Type B pancreatic cell (in vitro differentiated cells): ENCODE measurements at places on chromosomes 11 and 22. TPM values are rescaled to one million over a fixed set of nuclear protein-coding genes. Genes with fewer than 3 reads are reported as not detected.

DNA sequence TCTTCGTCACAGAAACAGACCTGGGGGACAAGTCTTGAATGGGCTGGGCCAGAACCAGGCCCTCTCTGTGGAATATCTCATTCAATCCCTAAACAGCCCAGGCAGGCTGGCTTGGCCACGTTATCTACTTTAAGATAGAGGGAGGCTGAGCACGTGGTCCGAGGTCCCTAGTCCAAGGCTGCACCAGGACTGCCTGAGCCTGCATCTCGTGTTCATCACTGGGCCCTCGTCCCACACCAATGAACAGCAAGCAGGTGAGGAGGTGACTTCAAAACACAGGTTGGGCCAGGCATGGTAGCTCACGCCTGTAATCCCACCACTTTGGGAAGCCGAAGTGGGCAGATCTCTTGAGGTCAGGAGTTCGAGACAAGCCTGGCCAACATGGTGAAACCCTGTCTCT lies 20.3 kb upstream of the FGF3 start:
- DNase-seq, result no peak
- H3K4me1 ChIP-seq, result no peaks in the 10 kb centered on the region
- peaks cover 18% of the 10 kb centered on the region for H3K27me3 ChIP-seq
- no peak overlapping the region for H3K4me3 ChIP-seq

GRCh38 chr11:46380340-46381047 lies 975 bp upstream of the MDK start:
- H3K4me3 ChIP-seq, result peak overlapping the region; percentile 85
- peak; percentile 86 for DNase-seq
- peaks cover 3% of the 10 kb centered on the region for H3K4me1 ChIP-seq
- H3K36me3 ChIP-seq, result peaks cover 5% of the 10 kb centered on the region
- peak overlapping the region; percentile 88 for H3K27ac ChIP-seq

Gene MRGPRE
- total RNA-seq, result not detected in 2 replicates

DNA sequence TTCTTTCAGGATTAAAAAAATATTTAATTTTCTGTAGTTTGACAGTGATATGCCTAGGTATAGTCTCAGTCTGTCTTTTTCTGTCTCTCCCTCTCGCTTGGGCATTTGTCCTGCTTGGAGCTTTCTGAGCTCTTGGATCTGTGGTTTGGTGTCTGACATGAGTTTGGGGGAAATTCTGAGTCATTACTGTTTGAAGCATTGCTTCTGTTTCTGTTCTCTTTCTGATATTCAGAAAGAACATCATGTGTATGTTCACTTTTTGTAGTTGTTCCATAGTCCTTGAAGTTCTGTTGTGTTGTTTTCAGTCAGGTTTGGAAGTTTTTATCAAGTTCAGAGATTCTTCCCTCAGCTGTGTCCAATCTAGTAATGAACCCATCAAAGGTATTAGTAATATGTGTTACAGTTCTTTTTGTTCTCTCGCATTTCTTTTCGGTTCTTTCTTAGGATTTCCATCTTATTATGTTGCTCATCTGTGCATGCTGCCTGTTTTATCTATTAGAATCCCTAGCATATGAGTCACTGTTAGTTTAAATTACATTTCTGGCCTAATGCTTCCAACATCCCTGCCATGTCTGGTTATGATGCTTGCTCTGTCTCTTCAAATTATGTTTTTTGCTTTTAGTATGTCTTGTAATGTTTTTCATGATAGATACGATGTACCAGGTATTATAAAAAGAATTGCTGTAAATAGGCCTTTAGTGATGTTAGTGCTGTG lies 48.4 kb downstream of the DDX10 start:
- H3K36me3 ChIP-seq, result peaks cover 58% of the 10 kb centered on the region
- DNase-seq, result no peak
- no peak overlapping the region for H3K27ac ChIP-seq

Gene KLHL35
- 0.67 and 1.6 TPM in 2 replicates for total RNA-seq

GRCh38 chr11:79314906-79315689 lies 125.7 kb downstream of the TENM4 start:
- H3K27ac ChIP-seq, result no peak overlapping the region
- peaks cover 29% of the 10 kb centered on the region for H3K4me1 ChIP-seq
- H3K4me3 ChIP-seq, result no peak overlapping the region
- H3K27me3 ChIP-seq, result no peaks in the 10 kb centered on the region
- DNase-seq, result no peak
- peaks cover 4% of the 10 kb centered on the region for H3K36me3 ChIP-seq

Gene TCN2
- 9.0 and 14.5 TPM in 2 replicates for total RNA-seq

Gene STK33
- 2.8 and 20.3 TPM in 2 replicates for total RNA-seq

Gene SYT9
- 1.6 and 2.1 TPM in 2 replicates for total RNA-seq

Gene P2RY2
- 12.1 and 25.3 TPM in 2 replicates for total RNA-seq

DNA sequence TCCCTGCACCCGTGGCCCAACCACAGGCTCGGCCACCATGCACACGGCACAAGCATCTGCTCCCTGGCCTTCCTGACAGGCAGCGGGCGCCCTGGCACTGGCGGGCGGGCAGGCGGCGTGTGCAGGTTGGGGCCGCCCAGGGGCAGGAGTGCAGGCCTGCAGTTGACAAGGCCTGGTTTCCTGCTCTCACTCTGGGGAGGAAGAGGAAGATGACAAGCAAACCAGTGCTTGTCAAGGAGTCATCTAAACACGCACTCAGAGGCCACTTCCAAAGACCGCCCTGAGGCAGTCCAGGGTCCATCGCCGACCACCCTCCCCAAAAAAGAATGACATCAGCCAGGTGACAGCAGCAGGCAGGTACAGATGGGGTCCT lies 65.3 kb upstream of the LINC01488 start:
- DNase-seq, result no peak
- no peak overlapping the region for H3K27ac ChIP-seq
- H3K36me3 ChIP-seq, result no peaks in the 10 kb centered on the region
- no peaks in the 10 kb centered on the region for H3K27me3 ChIP-seq

- peaks cover 37% of the 10 kb centered on the region for H3K27me3 ChIP-seq
- no peak overlapping the region for H3K4me3 ChIP-seq
- peaks cover 27% of the 10 kb centered on the region for H3K4me1 ChIP-seq
- DNase-seq, result no peak
- H3K36me3 ChIP-seq, result no peaks in the 10 kb centered on the region
Measured at GRCh38 chr22:27134315-27134701, 476.9 kb downstream of the MIAT start.

GRCh38 chr11:10303558-10304363 lies 1.1 kb upstream of the ADM start:
- H3K4me3 ChIP-seq, result peak overlapping the region; percentile 98
- peaks cover 10% of the 10 kb centered on the region for H3K36me3 ChIP-seq
- H3K4me1 ChIP-seq, result peaks cover 19% of the 10 kb centered on the region
- H3K27ac ChIP-seq, result peak overlapping the region; percentile 98

DNA sequence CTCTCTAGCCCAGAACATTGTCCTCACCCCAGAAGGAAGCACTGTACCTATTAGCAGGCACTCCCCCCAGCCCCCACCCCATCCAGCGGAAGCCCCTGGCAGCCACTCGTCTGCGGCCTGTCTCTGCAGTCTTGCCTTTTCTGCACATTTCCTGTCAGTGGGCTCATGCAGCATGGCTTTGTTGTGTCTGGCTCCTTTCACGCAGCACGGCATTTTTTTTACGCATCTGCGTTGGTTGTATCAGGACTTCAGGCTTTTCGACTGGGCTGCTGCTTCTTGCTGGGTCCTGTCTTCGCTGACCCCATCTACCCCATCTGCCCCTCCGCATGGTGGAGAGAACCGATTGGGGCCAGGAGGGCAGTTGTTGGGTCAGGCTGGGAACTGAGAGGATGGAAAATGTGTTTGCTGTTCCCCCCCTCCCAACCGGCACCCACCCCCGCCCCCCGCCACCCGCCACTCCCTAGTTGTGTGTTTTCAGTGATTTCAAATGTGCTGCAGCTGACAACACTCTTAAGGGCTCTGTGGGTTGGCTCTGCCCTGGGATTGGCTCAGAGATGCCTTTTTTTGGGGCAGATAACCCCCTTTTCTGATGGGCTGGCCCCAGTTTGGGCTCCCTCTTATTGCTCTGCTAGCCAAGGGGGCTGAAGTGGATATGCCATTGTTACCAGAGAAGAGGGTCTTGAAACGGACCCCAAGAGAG lies 110.0 kb downstream of the KIAA1671 start:
- peaks cover 6% of the 10 kb centered on the region for H3K4me1 ChIP-seq
- no peaks in the 10 kb centered on the region for H3K27me3 ChIP-seq
- no peak for DNase-seq
- no peak overlapping the region for H3K27ac ChIP-seq

- no peaks in the 10 kb centered on the region for H3K36me3 ChIP-seq
- H3K27ac ChIP-seq, result no peak overlapping the region
- H3K27me3 ChIP-seq, result peaks cover 34% of the 10 kb centered on the region
- H3K4me1 ChIP-seq, result peaks cover 6% of the 10 kb centered on the region
- H3K4me3 ChIP-seq, result no peak overlapping the region
Measured at GRCh38 chr11:112723676-112724495, 237.3 kb upstream of the NCAM1 start.

- no peak overlapping the region for H3K27ac ChIP-seq
- H3K36me3 ChIP-seq, result no peaks in the 10 kb centered on the region
- no peak for DNase-seq
- H3K4me1 ChIP-seq, result no peaks in the 10 kb centered on the region
- no peak overlapping the region for H3K4me3 ChIP-seq
Measured at GRCh38 chr11:131807876-131808275, 437.5 kb downstream of the NTM start.

- H3K27ac ChIP-seq, result no peak overlapping the region
- DNase-seq, result no peak
- peaks cover 30% of the 10 kb centered on the region for H3K4me1 ChIP-seq
- H3K27me3 ChIP-seq, result no peaks in the 10 kb centered on the region
Measured at GRCh38 chr11:12183827-12184620, 73.6 kb downstream of the MICAL2 start.

Gene ZNF70
- total RNA-seq, result 10.7 and 12.3 TPM in 2 replicates

DNA sequence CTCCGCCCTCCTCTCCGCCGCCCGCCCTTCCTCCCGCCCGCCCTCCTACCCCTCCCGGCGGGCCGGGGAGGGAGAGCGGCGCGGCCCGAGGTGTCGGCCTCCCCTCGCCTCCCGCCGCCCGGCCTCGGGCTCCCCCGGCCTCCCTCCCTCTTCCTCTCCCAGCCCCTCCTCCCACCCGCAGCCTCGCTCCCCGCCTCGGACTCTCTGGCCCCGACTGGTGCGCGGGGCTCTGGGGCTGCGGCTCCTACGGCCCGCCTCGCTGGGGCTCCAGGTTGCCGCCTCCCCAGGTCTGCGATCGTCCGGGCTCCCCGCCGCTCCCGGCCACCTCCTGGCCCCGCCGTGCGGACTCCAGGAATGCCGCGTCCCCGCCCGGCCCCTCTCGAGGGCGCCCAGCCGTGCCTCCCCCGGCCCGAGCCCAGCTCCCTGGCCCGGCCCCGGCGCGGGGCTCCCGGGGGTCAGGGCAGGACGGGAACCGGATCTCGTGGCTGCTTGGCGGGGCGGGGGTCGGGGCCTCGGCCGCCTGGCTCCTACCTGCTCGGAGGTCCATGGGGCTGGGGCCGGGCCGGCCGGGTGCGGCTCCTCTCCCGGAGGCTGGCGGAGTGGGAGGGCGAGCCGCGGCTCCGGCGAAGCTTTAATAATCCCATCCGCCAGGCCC lies at the start of gene CLCF1:
Gene CLCF1 (minus strand): TSS at position 606 of the 655 bp plus-strand sequence. CDS start 59 bp downstream, at position 547.
- H3K27ac ChIP-seq, result peak within 1 kb of the TSS; percentile 96
- peak within 1 kb of the TSS; percentile 94 for H3K4me3 ChIP-seq
- H3K27me3 ChIP-seq, result peaks cover 33% of the 10 kb centered on the region
- no peaks in the 10 kb centered on the region for H3K36me3 ChIP-seq
- peaks cover 39% of the 10 kb centered on the region for H3K4me1 ChIP-seq
- DNase-seq, result no peak

DNA sequence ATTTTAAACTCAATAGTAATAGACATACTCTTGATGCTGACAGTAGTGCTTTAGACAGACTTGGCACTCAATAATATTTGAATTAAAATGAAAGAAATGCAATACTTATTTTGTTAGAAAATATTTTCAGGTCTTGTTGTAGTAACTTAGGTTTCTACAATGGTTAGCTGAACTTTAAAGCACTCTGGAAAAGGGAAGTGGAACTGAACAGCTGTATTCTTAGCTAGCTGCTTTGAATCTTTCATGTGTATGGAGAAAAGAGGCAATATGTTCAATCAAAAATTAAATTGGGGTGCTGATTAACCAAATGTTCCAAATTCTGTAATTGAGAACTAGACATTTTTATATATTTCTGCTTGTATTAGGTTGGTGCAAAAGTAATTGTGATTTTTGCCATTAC lies 517.9 kb upstream of the RAG2 start:
- DNase-seq, result no peak
- H3K4me1 ChIP-seq, result peaks cover under 1% of the 10 kb centered on the region
- no peak overlapping the region for H3K4me3 ChIP-seq
- H3K36me3 ChIP-seq, result no peaks in the 10 kb centered on the region
- H3K27ac ChIP-seq, result no peak overlapping the region

- H3K4me1 ChIP-seq, result peaks cover 10% of the 10 kb centered on the region
- H3K36me3 ChIP-seq, result peaks cover 4% of the 10 kb centered on the region
- no peak overlapping the region for H3K4me3 ChIP-seq
- no peak overlapping the region for H3K27ac ChIP-seq
Measured at GRCh38 chr11:102240502-102240901, 76.8 kb upstream of the BIRC3 start.

Gene LSP1
- 0.50 and 0.53 TPM in 2 replicates for total RNA-seq

- no peak for DNase-seq
- H3K4me3 ChIP-seq, result no peak overlapping the region
- H3K36me3 ChIP-seq, result no peaks in the 10 kb centered on the region
- H3K4me1 ChIP-seq, result peaks cover 15% of the 10 kb centered on the region
- H3K27ac ChIP-seq, result no peak overlapping the region
Measured at GRCh38 chr11:95379479-95379878, 148.5 kb upstream of the SESN3 start.
